ENCODE measurements at places on chromosomes 7 and 10.

GRCh38 chr7:155206318-155207020 lies 91.2 kb upstream of the INSIG1 start:
- DNase-seq: peak; percentile 37

- DNase-seq: no peak
Observed at GRCh38 chr10:86262688-86263181, 103.9 kb downstream of the GRID1 start.

GRCh38 chr7:107915541-107915940 lies 24.6 kb downstream of the DLD start:
- no peak for DNase-seq

DNA sequence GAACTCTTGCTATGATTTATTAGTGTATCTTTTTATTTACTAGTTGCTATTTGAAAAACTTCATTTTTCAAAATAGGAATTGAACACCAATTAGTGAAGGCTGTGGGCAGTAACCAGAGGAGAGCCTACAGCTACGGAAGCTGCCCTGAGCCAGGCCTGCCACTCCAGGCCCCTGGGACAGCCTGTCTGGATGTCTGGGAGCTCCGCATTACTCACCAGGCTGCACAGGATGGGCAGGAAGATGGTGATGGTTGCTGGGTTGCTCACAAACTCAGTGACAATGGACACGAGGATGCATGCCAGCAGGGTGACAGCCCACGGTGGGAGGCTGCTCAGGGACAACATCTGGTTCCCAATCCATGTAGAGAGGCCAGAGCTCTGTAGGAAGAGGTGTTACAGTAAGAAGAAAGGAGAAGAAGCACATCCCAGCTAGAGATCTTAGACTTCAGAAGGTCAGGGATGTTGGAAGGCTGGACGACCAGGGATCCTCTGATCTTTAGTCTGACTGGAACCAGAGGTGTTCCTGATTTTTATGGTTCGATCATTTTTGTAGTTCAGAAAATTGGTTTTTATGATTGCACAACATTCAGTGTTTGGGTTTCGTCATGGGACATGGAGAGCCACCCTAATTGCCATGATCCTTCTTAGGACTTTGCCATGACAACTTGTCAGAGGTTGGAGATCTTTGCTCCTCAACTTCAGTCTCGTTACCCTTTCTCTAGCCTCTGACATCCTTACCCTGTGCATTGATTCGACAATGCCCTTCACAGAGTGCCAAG lies 23.2 kb downstream of the STMP1 start:
- no peak for DNase-seq

DNA sequence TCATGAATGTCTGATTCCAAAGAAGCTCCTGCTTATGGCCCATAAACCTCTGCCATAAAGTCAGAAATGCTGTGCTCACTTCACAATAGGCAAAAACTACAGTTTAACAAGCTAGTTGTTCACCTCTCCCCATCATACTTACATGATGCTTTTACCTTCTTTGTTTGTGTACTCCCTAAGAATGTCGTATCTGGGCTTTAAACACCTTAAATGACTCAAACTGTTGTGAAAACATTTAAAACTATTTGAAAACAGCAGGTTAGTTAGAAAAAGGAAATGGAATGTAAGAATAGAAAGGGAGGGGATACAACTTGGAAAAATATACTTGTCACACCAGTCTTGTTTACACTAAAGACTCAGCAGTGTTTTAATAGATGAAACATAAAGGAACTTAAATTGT lies 128.2 kb upstream of the AGR3 start:
- DNase-seq: no peak

- DNase-seq: no peak
Observed at GRCh38 chr7:22386865-22387264, 29.9 kb upstream of the RAPGEF5 start.

GRCh38 chr10:131155876-131156230 lies 155.7 kb downstream of the TCERG1L start:
- no peak for DNase-seq

- DNase-seq: no peak
Observed at GRCh38 chr10:132685101-132685891, 100.7 kb downstream of the NKX6-2 start.

DNA sequence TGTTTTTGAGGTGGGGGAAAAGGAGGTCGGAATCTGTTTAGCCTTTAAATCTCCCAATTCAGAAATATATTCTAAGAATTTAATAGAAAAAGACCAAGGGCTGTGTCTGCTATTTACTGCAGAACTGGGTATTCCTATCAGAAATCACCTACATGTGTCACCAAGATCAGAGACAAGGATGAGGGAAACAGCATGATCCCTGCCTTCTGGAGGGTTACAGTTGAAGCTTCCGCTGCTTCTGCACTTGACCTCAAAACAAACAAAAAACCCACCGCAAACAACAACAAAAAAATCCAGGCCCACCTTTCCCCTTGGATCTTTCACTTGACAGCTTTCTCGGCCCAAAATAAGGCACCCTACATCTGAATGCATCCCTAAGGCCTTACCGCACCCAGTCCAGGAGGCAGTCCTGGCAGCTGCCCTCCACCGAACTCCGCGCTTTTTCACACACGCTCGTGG lies 750 bp upstream of the CDK14 start:
- no peak for DNase-seq

DNA sequence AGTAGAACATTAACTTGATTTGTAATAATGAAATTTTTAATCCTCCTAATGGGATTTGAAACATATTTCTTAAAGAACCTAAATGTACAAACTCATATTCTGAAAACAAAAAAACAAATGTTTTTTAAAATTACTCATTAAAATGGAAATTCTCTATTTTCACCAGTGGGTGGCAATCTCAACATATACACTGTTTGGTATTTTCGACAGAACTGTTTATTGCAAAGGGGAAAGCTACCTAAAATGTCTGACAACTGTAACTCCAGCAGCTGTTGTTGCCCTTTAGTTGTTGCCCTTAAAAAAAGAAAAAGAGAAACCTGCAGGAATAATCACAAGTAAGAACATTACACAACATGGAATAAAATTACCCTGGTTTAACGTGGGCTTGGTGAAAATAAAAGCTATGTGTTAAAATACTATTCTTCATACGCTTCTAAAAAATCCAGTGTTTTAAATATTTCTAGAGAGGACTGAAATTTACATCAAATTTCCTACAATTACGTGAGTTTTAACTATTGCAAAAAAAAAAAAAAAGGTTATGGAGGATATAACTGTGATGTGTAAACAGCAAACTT lies 54.5 kb downstream of the COL1A2 start:
- DNase-seq: no peak

DNA sequence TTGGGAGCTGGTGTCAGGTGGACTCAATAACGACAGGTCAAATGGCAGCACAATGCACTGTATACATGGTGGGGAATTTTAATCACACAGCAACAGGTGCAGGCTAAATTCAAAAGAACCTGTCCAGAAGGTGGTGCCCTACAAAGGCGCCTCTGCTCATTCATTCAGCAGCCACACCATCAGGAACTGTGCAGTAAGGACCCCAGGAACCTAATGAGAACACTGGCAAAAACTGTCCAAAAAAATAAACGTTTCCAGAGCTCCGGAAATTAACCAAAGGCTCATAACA lies 21.9 kb upstream of the CRYGN start:
- DNase-seq: no peak

DNA sequence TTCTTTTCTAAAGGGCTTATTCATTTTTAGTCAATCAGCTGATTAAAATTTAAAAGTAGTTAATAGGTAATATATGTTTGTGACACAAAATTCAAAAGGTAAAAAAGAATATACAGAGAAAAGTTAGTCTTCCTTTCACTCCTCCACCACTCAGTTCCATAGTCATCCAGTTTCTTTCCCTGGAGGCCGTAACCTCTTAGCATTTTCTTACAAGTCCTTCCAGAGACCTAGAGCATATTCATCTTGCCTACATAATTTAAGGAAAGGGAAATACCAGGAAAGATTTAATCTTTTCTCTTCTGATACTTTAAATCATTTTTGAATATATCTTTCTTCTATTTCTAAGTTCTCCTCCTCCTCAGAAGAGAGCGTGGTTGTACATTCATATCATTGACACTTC lies 10.1 kb downstream of the GBF1 start:
- DNase-seq: no peak

- DNase-seq: no peak
Observed at GRCh38 chr7:95974108-95974507, 201.8 kb downstream of the DYNC1I1 start.

GRCh38 chr10:42961796-42962109 lies 115.1 kb upstream of the RET start:
- DNase-seq: no peak

- DNase-seq: no peak
Observed at GRCh38 chr10:85490431-85490830, 876.2 kb downstream of the GRID1 start.

DNA sequence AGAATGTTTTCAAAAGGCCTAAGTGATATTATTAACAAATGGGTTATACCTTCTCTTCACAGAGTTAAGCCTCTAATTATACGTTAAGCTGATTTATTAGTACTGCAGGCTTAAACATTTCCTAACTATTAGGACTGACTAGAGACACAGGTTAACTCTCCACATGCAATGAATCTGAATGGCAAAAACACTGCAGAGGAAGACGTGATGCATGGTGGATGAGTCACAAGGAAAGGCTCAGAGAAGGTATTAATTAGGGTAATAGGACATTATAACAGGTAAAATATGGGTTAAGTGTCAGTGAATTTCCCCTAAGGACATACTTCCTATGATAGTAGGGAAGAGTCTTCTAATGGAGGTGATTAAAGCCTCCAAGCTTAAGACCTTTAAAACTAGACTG lies 24.7 kb upstream of the SEM1 start:
- no peak for DNase-seq

- no peak for DNase-seq
Observed at GRCh38 chr7:10688544-10688943, 285.1 kb upstream of the PHF14 start.

DNA sequence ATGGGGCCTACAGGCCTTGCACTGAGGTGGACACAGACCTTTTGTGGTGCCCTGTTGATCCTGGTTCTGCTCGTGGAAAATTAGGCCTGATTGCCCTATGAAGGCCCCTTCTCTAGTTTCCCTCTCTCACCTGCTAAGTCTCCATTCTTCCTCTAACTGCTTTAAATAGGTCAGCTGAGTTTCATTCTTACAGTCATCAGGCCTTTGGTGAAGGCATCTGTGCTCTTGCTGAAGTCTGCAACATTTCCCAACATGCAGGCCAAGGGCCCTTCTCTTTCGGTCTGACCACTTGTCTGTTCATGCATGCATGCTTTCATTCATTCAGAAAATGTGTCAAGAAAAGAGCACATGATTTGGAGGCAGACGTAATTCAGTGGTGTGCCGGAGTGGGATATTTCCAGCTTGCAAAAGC lies 244.0 kb downstream of the BUB3 start:
- DNase-seq: no peak

DNA sequence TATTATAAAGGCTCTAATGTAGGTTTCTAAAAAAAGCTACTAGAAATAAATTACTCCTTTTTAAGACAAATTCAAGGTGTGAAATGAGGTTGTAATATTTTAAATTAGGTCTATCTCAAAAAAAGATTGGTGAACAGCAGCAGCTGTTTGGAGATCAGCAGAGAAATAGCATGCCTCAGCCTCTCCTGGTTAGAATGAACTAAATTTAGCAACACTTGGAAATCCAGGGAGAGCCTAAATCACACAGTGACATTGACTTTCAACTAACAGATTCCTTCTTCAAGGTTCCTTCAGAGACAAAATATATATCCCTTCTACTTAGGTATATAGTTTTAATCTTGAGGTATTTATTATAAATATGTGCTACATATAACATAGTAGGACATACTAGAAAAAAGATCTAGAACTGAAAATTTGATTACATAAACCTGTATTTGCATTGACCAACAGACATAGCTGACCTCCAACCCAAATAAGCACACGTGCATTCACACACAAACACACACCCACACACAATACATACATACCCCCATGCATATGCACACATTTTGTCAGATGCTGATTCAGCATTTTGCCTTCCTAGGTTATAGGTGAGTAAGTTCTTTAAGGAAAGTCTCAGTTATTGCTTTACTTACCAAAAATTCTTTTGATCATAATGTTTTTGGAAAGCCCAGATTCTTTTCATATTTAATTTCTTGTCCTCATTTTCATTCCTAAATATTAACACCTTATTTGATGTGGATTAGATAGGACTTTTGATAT lies 47.3 kb downstream of the DGKB start:
- DNase-seq: no peak

DNA sequence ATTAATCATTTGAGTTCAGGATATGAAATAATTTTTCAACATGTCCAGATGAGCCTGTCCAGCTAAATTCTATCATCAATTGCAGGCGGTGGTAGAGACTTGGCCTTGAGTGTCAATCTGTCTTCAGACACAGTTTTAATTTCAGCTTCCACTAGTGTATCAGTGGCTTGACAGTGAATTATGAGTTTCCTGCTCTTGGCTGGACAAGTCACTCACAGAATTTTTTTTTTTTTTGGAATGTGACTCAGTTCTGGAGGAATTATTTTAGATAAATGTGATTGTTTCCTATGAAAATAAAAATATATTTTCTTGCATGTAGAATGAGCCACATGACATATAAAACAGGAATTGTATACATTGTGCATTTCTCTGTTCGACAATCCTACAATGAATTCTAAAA lies 319.9 kb upstream of the AKR1E2 start:
- DNase-seq: no peak

- no peak for DNase-seq
Observed at GRCh38 chr7:77680266-77680665, 16.0 kb upstream of the RSBN1L start.

DNA sequence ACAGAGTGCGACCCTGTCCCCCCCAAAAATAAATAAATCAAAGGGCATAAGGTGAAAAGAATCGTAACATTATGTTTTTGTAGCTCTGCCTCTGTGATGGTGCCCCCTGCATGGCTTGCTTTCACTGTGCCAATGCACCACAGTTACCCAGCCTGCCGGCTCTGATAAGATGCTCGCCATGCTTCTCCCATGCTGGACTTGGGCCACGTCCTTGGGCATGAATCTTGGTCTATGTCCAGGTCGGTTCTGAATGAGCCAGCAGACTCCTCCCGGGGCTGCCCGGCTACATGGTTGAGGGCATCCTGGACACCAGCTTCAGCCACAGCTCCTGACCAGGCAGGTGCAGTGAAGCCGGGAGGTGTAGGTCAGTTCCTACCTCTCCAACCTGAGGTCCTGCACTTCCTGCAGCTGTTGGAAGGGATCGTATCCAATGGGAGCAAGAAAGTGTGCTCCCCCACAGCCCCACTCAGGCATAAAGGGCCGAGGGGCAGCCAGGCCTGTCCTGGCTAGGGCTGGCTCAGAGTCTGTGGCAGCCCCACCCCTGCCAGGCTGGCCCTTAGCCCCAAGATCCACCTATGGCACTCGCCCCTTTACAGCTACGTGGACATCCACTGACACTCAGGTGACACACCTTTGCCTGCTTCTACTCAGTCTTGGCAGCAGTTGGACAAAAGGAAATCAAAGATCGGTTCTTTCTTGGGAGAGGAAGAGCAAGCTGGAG lies 34.1 kb downstream of the CHST3 start:
- no peak for DNase-seq

DNA sequence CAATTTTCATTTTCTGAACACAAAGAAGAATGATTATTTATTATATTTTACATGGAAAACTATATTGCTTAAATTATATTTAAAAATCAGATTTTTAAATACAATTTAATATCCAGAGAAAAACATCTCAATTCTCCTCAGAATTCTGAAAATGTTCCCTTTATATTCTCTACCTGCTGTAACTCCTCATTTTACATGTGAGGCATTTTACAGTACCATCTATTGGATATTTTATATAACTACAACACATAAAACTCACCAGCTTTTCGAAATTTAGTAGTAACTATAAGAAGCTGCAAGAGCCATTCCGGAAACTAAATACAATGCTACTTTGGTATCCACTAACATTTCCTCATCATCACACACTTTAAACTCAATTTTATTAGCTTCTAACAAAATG lies 264.6 kb downstream of the DGKB start:
- DNase-seq: no peak

Data from activated T-cell treated with anti-CD3 and anti-CD28 coated beads for 1 hour (primary cell).